CD4-positive, alpha-beta T cell treated with Interferon alpha-2 for 1 hour (primary cell): ENCODE measurements at places on chromosomes 3 and 15.

GRCh38 chr15:49697121-49697520, 76.3 kb downstream of the DTWD1 start:
- no peak for DNase-seq

GRCh38 chr3:134685929-134686802, 35.3 kb upstream of the KY start:
- no peak for DNase-seq

DNA sequence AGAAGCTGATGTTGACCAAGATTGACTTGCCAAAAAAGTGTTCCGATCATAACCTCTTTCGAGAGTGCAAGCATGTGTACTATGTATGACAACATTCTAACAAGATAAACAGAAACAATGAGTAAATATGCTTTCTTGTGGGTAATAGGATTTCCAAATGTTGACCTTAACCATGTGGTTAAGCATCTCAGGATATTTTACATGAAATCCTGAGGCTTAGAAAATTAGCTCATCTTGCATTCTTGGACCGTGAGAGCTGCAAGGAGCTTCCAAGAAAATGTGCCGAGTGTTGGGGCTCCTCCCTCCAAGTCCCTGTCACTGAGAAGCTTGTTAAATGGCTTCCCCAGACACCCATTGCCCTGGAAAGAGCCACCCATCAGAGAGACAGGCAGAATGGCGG, 50.1 kb downstream of the C3orf20 start:
- DNase-seq, result no peak

DNA sequence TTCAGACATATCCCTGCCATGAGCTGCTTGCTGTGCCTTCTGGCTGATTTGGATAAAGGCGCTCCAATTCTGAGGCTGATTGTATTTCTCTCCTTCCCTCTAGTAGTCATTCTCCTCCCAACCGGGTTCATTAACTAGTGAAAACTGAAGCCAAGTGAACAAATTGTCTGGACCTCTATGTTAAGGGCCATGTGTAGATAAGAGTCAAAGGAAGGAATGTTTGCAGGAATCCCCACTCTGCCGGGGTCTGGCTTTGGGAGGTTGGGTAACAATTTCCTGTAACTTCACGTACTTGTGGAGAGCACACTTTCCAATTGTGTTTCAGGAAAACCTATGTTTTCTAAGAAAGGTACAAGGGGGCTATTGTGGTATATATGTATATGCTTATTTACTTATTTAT, 38.2 kb upstream of the SUCLG2 start:
- DNase-seq, result no peak

DNA sequence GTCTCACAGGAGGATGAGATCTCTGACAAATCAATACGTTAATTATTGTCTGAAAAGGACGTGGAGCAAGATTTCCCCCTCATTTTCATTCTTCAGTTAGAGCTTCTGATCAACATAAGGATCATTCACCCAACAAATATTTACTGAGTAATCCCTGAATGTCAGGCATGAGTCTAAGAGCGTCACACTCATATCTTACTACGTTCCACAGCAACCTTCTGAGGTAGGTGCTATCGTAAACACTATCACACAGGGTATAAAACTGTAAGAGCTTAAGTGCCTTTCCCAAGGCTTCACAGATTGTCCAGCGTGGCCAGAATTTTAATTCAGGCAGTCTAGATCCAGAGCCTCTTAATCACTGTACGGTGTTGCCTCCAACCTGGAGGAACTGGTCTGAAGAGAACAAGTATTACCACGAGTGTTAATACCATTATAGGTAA, 10.6 kb upstream of the TM4SF1 start:
- no peak for DNase-seq

DNA sequence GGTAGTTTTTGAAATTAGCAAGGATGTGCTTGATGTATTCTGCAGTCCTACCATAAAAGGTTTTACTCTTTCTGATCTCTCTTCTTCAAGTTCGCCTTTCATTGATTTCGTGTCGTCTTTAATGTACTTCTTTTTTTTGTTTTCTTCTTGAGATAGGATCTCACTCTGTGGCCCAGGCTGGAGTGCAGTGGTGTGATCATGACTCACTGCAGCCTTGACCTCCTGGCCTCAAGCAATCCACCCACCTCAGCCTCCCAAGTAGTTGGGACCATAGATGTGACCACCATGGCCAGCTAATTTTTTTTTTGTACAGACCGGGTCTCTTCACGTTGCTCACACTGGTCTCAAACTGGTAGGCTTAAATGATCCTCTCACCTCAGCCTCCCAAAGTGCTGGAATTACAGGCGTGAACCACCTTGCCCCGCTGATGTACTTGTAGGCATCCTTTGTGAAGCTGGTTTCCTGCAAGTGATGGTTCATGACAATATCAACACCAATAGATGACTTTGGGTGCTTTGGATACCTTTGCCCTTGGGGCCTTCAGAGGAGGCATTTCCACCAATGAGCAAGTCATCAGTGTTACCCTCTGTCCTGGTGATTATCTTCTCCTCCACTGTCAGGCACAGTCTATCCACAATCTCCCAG, 28.9 kb upstream of the RNF7 start:
- no peak for DNase-seq

DNA sequence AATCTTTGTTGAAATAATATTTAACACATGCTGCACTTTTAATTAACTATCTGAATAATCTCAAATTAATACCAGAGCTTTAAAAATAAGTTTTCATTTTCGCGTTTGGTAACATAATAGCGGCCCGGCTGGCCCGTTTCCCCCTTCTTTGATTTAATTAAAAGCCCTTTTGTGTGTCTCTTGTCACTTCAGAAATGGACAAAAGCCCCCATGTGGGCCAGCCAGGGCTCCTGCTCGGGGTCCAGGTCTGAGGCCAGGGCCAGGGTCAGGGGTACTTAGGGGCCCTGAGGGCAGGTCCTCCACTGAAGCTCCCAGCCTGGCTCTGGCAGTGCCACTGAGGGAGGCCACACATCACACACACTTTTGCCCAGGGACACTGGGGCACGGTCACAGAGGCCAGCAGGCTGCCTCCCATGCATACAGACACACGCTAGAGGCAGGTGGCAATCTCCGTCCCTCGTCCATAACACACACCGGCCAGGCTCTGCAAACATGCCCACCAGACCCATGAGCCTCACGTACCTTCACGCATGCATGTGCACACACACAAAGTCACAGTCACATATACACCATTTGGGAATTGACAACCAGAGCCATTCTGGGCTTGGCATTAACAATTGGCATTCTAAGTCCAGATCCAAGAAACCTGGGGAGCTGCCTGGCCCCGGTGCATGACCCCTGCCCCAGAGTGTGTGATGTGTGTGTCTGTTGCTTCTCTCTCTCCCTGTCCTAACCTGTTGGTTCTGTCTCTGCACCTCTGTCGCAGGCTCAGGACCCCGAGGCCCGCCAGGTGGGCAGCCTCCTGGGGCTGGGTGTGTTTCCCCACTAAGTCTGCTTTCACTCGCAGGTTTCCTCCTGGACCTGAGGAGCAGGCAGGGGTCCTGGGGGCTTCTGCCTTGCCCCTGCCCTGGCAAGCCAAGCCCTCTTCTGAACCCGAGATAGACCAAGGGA, 38.5 kb downstream of the DNAJB8 start:
- no peak for DNase-seq

GRCh38 chr15:59674361-59674877, 14.7 kb downstream of the BNIP2 start:
- no peak for DNase-seq

- no peak for DNase-seq
Observed at GRCh38 chr3:141465221-141465620, 21.6 kb upstream of the RASA2 start.

DNA sequence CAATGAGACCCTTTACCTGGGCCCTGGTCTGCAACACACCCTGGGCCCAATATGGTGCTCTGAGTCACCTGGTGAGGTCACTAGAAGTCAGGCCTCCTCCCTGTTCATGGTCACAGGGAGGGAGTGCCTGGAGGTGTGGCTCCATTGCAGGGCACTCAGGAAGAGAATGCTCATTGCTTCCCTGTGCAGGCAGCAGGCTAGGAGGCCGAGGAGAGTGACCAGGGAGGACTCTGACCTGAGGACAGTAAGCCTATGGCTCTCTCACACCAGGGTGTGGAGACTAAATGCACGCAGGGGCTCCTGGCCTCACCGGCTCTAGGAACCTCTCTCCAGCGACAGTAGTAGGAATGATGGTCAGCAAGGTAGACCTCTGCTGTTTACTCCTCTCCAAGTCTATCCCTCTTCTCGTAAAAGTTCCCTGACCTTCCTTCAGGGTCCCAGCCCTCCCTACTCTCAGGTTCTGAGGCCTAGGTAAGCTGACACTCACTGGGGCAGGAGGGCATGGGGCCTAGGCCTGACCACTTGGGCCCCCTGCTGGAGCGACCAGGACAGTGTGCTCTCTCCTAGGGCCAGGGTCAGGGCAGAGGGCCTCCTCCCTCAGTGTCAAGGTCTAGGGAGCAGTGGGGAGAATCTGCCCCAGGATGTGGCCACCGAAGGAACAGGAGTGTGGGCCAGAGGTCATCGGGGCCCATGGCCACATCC, 9.6 kb upstream of the SLCO2A1 start:
- no peak for DNase-seq

DNA sequence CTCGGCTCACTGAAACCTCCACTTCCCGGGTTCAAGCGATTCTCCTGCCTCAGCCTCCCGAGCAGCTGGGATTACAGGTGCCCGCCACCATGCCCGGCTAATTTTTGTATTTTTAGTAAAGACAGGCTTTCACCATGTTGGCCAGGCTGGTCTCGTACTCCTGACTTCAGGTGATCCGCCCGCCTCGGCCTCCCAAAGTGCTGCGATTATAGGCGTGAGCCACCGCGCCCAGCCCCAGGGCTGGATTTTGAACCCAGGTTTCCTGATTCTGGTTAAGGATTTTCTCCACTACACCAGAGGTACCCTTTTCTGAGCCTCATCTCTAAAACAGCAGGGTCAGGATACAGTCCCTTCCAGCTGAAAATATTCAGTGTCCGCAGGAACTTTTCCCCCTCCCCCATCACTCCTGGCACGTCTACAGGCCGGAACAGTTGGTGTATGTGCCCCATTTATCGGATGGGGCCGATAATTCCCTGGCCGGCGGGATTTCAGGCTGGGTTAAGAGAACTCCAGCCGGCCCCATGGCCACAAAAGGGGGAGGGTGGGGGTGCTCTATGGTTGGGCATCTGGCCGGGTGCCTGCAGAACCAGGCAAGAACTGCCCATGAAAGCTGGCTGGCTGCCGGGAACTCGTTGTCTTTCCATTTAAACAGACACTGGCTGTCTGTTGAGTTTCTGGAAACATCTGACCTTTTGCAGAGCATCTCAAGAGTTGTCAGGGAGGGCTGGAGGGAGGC, 26.8 kb upstream of the SEMA4B start:
- no peak for DNase-seq

- no peak for DNase-seq
Observed at GRCh38 chr15:81377871-81378270, 3.9 kb upstream of the TMC3 start.

GRCh38 chr3:126958638-126959085, 24.3 kb upstream of the PLXNA1 start:
- no peak for DNase-seq

- peak; percentile 19 for DNase-seq
Observed at GRCh38 chr3:87997298-87997697, 61.5 kb downstream of the CGGBP1 start.

DNA sequence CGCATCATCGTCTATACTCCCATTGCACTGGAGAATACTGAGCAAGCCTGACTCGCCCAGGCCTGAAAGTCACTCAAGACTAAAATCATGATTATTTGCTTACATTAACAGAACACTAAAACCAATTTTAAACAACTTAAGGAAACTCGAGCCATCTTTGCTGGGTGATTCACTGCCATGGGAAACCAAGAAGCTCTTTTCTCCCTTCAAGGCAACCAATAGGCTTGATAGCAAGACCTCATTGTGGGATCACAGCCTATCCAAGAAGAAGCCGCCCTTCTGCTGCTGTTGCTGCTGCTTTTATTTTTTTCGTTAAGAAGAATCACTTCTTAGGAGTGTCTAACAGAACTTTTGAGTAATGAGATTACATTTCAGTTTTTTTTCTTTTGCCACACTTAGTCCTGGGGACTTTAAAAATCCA, 479.4 kb downstream of the FOXP1 start:
- DNase-seq, result no peak

DNA sequence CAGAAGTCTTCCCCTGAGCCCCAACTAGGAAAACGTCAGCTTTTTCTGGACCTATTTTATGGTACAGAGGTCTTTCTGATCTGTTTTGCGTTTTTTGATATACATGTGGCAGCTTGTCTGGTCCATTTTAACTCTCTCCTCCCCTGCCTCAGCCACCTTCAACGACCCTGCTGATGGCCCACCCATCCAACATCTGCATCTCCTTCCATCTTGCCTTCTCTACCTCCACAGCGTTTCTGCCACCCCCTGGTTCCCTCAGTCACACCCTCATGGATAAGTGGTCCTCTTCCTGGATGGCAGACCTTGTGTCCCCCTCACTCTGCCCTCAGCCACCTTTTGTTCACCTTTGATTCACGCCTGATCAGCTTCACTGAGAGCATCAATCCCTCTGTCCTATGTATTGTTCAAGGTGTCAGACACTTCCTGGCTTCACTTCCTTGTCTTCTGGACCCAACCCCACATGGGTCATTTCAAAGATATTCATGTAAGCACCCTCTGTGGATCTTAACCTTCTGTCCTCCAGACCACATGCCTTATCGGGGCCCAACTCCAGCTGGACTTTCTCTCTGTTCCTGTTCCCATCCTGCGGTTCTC, 13.5 kb downstream of the AHSG start:
- DNase-seq, result no peak

DNA sequence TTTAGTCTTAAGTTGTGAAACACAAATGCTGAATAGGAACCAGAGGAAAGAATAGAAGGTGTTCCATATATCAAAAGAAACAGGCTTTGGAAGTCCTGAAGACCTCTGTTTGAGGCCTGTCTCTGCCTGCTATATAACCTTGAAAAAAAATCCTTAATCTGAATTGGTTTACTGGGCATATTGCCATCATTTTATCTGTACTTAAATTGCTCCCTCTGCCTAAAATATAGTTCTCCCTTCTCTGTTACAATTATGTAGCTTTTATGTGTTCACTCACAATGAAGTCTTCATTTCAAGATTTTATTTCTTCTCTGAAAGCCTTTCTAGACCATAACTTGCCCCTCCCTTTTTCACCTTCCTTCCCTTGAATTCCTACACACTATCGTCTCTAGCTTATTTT, 21.2 kb downstream of the ARL13B start:
- no peak for DNase-seq

- no peak for DNase-seq
Observed at GRCh38 chr3:124599779-124600693, 130.2 kb upstream of the UMPS start.

DNA sequence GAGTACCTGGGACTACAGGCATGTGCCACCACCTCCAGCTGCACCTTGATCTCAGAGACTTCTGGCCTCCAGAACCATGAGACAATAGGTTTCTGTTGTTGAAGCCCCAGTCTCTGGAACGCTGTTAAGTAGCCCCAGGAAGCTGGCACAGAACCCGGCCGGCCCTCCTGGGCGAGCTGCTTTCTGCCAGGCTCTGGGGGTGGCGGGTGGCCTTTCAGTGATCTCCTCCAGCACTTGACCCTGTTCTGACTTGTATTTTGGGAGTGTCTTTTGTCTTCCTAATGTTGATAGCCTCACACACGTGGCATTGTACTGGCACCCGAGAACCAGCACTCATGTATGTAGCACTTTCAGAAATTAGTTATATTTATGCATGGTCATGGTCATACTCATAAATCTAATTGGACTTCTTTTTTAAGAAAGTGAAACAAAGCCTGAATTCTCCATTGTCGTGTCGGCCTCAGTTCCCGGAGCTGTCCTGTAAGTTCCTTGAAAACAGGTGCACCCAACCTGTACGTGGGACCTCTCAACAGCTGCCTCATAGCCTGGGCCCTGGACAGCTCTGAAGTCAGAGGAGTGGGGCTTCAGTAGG, 74.0 kb downstream of the TFRC start:
- no peak for DNase-seq

- peak; percentile 47 for DNase-seq
Observed at GRCh38 chr3:177683586-177683985, 486.3 kb upstream of the TBL1XR1 start.
